ENCODE measurements at places on chromosomes 3 and 15.

DNA sequence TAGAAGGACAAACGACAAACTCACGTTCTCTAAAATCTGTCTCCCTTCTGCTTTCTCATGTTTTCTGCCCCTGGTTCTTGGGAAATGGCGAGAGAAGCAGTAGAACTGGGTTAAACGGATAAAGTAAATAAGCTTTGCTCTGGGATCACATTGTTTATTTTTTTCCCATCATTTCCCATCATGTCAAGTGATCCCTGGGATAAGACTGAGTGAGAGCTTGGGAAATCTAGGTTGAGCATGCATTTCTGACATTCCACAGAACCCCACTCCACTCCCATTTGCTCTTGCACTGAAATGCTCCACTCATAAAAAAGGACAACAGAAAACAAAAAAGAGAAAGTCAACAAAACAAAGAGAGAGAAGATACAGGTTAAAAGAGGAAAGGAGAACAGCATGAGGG, 69.1 kb downstream of the SEMA6D start:
- no peak for DNase-seq

- peak; percentile 16 for DNase-seq
These were observed 279.2 kb downstream of the PDCD6IP start for GRCh38 chr3:34077417-34078195.

DNA sequence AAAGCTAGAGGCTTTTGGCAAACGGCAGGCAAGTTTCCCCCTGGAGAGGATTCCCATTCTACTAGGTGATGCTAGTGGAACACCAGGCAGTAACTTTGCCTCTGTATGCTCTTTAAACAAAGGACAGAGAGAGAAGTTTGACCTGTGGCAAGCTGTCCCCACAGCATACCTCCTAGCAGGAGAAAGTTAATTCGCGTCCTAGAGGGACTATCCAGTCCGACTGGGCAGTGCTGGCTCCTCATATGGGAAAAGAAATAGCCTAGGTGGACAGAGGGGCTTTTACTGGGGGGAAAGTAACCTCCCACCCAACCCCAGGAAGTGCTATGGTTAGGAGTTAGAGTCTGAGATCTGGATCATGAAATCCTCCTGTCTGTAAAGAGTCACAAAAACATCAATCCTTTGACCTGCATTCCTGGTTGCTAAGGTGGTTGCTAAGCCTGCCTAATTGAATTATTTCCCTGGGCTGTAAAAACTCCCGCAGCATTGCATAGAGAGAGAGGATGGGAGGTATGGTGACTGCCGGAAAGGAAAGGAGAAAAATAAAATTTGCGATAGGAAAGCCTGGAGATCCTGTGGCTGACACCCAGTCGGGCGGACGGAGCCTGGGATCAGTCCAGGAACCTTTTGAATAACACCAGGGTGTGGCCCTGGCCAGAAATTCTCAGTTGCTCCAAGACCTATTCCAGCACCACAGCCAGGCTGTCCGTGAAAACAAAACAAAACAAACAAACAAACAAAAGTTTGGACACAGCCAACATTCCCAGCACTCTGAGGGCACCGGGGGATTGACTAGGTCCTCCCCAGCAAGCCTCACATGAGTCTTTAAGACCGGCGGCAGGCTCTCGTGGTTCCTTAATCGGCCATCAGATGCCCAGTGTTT, 67.7 kb upstream of the ATP11B start:
- DNase-seq = peak; percentile 62

- DNase-seq = no peak
These were observed 38.3 kb downstream of the GPR176 start for GRCh38 chr15:39881790-39882189.
